Esophagus squamous epithelium (tissue), 5 donors: ENCODE measurements at places on chromosomes 3 and 15.

DNA sequence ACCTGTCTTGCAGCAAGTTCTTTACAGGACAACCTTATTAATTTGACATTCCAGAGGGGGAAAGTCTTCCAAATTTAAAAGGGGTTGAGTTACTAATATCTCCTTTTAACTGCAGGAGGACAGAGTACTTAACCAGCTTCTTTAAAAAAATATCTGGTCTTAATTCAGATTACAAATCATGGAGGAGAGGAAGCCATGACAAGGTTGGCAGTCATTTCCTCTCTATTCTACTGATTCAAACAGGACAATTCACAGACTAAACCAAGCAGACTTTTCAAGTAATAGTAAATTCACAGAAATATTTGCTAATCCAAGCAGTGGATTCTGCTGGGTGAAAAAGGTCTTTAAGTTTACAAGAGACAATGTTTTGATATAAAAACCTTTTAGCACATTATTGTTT is 185.3 kb downstream of the CFAP20DC start:
- DNase-seq: no peak

GRCh38 chr3:187808527-187808895 is 63.2 kb upstream of the BCL6 start:
- no peak for DNase-seq

- no peak for DNase-seq
Measured at GRCh38 chr3:14477311-14477935, 62.7 kb downstream of the GRIP2 start.

DNA sequence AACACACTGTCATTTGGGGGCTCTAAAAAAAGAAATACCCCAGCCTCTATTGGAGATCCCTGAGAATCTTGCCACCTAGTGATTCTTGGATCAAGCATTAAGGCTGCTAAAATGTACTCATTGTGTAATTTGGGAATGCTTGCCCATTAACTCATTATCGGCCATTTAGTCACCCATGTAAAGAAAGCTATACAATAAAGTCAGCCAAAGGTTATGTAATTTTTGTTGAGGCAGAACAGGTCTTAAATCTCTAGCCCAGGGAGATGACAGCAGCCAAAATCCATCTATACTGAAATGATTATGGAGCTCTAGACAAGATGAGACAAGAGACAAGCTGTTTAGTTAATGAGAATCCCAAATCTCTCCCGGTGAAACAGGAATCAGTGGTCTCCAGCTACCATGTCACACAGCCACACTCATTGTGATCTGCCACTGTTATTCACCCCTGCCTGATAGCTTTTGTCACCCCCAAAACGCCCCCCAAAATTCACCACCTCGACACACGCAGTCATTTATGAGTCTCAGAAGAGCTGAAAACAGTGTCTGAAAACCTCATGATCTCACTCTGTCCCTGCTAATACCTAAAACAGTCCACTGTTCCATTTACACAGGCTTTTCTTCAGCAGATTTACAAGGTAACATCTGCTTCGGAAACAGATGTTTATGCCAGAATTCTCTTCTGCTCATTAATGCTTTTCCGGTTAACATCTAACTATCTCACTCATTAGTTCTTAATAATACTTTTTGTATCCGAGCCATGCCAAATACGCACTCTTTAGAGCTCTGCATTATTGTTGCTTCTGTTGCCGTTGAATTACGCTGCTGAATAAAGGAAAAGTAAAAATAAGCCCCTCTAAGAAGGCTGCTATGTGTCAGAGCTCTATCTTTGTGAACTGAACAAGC is 138.5 kb downstream of the RORA start:
- DNase-seq: no peak

DNA sequence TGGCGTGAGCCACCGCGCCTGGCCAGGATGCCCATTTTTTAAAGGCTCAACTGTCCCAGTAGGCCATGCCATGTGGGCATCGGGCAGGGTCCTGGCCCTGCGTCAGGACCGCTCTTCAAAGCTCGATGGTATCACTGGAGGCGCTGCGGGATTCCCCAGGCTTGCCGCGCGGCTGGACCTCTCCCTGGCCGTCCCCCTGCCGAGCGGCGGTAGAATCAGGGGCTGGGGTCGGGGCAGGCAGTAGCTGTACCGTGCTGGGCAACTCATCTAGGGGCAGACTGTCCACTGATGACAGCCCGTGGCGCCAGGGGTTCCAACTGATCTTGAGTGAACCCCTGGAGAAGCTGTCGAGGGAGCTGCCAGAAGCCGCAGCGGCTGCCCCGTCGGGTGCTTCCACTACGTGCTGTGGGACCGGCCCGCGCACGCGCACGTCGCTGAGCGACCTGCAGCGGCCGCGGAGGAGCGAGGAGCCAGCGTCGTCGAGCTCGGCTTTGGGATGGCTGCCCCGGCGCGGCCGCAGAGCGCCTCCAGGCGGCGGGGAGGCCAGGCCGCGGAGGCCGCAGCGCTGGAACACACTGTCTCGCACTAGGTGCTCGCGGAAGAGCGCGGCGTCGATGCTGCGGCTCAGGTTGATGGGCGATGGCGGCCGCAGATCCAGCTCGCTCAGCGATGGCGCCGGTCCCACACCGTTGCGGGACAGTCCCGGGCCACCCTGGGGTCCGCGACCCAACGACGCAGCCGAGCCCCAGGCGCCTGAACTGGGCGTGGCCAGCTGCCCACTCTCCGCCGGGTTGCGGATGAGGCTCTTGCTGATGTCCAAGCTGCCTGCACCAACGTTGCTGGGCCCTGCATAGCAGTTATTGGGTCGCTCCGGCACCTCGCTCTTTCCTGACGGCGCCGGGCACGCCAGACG is 5.8 kb downstream of the PRRT3 start:
- DNase-seq: peak; percentile 36

DNA sequence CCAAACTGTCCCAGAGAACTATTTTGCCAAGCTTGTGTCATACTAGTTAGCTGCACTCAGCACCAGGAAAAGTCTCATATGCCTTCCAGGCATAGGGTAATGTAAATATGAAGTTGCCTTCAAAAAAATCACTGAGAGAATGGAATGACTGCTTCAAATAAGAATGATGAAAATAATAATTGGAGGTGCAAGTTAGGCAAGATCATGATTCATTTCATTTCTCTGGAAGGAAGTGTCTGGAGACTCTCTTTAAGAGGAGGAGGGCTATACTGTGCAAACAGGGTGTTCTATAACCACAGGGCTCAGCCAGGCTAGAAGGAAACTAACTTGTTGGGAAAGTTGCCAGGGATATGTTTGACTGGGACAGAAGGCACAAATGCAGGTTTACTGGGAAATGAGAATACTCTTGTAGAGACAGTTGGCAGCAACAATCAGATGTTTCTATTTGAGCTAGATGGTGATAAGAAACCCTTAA is 4.3 kb downstream of the SIDT1 start:
- DNase-seq: no peak

GRCh38 chr3:109977897-109978296 is 640.6 kb upstream of the DPPA4 start:
- no peak for DNase-seq

GRCh38 chr3:8239718-8240695 is 261.6 kb upstream of the LMCD1 start:
- DNase-seq: no peak

DNA sequence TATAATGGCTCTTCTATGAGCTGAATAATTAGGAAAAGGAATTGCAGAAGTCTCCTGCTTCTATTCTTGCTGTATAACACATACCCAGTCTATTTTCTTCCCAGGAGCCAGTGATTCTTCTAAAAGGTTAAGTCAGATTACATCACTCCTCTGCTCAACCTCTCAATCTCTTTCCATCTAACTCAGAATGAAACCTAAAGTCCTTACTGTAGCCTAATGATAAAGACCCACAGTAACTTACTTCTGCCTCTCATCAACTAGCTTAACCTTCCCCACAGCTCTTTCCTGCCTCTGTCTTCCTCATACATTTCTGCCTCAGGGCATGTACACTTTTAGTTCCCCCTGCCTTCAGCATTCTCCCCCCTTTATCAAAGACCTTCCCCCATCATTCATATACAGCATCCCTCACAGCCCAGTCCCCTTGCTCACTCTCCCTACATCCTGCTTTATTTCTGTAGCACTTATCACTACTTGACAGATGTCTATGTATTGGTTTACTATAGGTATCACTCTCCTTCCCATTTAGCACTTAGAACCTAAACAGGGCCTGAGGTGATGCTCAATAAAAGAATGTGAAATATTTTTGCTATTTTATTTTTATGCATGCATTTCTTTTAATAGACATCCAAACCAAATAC is 28.5 kb upstream of the CMTM6 start:
- DNase-seq: no peak

DNA sequence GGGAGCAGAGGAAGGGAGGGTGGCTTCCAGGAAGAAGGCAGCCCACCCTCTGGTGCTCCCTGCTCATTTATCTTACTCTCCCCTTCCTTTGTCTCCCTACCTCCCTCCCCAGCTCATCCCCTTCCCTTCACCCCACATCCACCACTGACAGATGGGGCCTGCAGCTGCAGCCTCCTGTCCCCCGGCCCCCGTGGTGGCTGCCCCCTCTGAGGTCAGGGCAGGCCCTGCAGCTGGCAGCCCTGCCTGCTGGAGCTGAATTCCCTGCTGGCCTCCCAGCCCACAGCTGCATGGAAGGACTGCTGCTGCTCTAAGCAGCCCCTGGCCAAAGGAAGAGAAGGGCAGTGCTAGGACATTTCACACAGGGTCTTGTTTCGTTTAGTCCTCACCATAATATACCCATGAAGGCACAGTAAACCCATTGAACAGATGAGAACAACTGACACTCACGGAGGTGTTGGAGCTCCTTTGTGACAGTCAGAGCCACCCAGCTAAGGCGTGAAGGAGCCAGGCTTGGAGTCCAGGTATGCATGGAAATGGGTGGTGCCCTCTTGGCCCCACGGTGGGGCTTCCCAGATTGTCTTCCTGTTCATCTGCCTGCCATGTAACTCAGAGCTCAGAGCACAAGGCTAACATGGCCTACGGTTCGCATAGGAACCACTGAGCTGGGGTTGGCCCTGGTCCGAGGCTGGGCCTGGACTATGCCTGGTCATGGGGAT is 121.7 kb upstream of the PRR20G start:
- DNase-seq: no peak

DNA sequence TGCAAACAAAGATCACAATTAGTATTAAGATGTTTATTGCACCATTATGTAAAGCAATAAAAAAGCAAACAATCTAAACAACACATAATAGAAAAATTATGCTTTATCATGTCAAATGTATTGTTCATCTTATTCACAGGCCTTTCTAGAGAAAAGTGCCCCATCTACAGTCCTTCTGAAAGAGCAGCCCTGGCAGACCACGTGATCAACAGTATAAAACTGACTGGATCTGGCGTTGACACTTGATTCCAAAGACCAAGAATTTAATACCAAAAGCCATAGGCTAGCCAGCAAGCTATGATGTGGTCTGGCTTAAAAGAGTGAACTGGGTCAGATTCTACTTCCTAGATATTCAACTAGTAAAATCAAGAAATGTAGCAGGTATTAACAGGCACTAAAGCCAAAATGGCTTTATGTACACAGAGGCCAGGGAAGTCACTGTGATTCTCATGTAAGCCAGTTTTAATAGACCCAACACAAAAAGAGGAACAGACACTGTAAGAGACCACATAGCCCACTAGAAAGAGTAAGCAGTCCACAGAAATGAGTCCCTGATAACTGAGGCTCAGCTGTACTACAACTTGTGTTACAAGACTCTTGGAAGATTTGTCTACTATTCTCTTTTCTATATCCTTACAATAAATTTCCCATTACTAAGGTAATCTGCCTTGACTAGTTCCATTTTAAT is 32.5 kb downstream of the DMXL2 start:
- DNase-seq: no peak

DNA sequence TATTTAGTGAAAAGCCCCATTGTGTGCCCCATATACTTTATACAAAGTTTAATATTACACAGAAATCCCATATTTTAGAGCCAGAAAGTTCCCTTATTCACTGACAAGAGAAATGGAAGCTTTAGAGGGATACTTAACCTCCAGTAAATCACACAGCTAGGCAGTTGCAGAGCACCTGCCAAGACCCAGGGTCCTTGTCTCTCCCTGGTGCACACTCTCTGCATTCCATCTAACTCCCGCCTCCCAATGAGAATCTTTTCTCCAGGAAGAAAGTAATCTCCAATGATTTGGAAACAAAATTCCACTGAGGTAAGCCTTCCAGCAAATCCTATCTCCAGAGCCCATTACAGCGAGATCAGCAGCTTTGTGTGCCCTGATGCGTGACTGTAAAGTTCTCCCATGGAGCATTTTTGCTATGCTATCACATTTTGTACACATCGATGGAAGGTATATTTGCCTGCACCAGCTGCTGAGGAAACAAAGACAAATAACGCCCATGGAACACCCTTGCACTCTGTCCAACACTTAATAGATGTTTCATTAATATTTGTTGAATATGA is 41.4 kb downstream of the ULK4 start:
- DNase-seq: no peak

DNA sequence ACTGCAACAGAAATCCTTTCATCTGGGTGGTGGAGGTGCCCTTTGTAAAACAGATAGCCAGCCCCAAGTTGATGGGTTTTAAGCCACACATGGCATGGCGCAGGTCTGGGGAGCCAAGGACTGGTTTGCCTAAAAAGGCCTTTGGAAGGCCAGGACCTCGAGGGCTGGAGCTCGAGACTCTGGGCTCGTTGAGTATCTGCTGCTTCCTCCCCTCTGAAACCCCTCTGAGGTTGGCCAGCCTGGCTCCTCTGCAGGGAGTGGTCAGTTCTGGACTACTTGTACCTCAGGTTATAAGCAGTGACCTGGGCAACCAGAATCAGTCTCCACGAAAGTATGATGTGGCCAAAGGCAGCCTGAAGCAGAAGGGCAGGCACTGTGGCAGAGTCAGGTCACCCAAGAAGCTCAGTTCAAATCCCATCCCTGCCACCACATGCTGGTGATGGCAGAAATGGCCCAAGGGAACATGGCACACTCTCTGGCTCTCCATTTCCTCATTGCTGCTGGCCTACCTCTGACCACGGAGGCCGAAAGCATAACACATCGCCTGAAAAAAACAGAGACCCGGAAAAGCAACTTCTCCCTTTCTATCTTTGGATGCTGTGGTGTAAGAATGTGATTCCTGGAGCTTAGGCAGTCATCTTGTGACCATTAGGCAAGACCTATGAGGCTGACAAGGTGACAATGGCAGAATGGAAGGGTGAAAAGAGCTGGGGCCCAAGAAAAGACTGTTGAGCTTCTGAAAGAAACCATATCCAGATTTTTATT is 51.2 kb downstream of the WNT7A start:
- DNase-seq: no peak

- no peak for DNase-seq
Measured at GRCh38 chr3:108006077-108006771, 84.6 kb downstream of the CD47 start.

GRCh38 chr3:55006244-55006676 is 78.4 kb upstream of the LRTM1 start:
- DNase-seq: no peak

- no peak for DNase-seq
Measured at GRCh38 chr3:122974764-122975162, 52.8 kb downstream of the SEMA5B start.

GRCh38 chr3:156353563-156353962 is 201.4 kb downstream of the SSR3 start:
- no peak for DNase-seq
